Neural crest cell (in vitro differentiated cells): ENCODE measurements at places on chromosomes 16 and 17. TPM values are rescaled to one million over a fixed set of nuclear protein-coding genes. Genes with fewer than 3 reads are reported as not detected.

Gene KRT20
- total RNA-seq = not detected in 2 replicates

DNA sequence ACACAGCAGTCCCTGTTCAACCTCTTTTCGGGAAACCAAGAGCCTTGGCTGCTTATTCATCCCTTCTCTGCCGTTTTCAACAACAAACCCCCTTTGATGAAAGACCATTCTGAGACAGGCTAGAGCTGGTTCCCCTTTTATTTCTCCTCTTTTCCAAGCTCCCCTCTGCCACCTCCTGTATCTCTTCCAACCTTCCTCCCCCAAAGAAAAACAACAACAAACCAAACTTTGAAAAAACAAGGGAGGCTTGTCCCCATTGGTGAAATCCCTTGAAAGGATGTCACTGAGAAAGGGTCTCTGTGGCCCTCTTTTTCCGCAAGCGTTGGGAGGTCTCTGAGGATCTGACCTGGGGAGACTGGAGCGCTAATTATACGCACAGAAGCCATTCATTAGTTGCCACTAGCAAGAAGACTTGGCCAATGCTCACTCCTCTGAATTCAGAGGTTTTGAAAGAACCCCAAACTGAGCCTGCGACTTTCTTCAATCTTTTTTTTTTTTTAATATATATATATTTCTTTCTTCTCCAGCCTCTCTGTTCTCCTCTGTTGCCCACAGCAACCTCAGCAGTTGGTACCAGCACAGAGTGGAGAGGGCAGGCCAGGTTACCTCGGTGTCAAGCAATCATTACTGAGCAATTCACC, 101.4 kb downstream of the PITPNC1 start:
- H3K36me3 ChIP-seq = no peaks in the 10 kb centered on the region
- peak overlapping the region; percentile 2 for H3K4me3 ChIP-seq
- peak overlapping the region; percentile 38 for H3K27ac ChIP-seq
- no peak for DNase-seq
- peaks cover 45% of the 10 kb centered on the region for H3K4me1 ChIP-seq

DNA sequence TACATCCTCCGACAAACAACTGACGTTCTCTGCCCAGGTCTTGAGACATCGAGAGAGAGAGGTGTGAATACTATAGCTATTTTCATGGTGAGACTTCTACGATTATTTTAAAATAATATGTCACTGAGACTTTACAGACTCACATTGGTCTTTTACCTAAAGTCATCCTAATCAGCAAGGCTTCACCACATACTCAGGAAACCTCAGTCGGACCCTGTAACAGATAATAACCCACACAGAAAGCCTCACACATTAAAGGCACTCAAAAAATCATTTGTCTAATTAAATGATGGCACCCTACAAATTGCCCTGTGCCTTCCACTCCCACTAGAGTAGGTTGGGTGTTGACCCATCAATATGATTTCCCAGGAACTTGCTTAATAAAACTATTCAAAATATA, 19.8 kb upstream of the SLC39A11 start:
- no peak overlapping the region for H3K4me3 ChIP-seq
- H3K27ac ChIP-seq = no peak overlapping the region
- H3K4me1 ChIP-seq = no peaks in the 10 kb centered on the region
- DNase-seq = no peak

Gene TPSD1
- total RNA-seq = not detected in 2 replicates

GRCh38 chr17:58421711-58422110, 4.4 kb upstream of the RNF43 start:
- no peak overlapping the region for H3K27ac ChIP-seq
- peaks cover 16% of the 10 kb centered on the region for H3K4me1 ChIP-seq
- no peak for DNase-seq
- no peaks in the 10 kb centered on the region for H3K36me3 ChIP-seq
- peaks cover 13% of the 10 kb centered on the region for H3K27me3 ChIP-seq
- no peak overlapping the region for H3K4me3 ChIP-seq
